ENCODE measurements at places on chromosomes 3 and 15.

DNA sequence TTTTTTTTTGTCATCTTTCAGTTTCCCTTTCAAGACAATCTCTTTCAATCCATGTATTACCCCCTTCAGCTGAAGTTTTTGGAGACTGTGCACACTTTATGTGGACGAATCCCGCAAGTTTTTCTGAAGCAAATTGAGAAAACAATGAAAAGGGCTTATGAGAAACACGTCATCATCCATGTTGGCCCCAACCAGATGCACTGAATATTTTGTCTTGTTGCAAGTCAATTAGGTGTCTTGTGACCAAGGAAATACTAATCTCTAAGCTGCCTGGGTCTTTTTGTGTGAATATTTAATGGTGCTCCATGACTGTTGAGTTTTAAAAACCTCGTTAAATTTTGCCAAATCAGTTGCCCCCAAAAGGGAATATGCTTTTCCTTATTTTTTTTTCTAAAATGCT, 21.7 kb upstream of the PPP4R2 start:
- DNase-seq: no peak

- DNase-seq: no peak
These were observed 318.8 kb upstream of the NAALADL2 start for GRCh38 chr3:174540116-174540908.

DNA sequence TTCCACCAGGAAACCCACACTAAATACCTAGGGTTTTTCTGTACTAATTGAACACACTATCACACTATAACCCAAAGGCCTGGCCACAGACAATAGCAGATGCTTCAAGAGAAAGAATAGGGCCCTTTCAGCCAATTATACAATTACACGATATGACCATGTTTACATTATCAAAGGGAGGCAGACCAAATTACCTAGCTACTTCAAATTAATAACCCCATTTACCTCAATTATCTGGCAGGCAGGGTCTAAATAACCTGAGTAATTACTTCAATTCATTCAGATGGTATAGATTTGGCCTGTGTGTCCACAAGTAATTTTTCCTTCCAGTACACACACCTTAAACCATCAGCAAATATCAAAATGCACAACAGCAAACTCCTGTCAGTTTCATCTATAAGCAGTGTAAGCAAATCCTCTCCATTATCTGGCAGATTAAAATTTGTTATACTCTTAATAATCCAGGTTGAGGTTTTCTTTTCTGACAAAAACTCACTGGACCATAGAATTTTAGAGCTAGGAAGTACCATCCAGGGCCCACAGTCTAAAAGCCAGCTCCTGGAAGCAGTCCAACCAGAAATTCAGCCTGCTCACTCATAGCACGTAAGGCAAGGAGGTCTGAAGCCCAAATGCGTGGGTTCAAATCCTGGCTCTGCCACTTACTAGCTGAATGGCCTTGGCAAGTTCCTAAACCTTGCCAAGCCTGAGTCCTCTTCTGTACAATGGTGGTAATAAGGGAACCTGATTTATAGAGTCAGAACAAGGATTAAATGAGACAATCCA, 51.8 kb downstream of the RFTN1 start:
- DNase-seq: no peak

DNA sequence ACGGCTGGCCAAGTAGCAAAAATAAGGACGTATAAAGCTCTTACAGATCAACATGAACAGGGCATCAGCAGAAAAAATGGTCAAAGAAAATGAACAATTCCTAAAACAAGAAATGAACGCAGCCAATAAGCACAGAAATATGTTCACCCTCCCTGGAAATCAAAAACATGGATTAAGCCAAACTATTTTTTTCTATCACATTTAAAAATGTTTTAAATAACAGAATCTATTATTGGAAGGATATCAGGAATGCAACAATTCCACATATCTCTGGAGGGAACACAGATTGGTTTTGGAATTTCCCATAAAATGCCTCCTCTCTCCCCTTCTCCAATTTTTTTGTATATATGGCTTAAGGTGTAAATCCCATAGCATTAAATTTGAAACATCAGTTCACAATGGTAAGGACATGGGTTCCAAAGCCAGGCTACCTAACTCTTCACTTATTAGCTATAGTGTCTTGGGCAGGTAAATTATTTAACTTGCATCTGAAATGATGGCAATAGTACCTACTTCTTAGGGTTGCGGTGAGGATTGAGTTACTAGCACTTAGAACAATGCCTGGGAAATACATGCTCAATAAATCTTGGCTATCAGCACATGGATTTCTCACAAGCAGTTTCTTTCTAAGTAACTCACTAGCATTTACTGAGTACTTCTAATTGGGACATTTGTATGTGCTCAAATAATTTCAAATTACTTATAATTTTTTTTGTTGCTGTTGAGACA, 10.1 kb downstream of the UACA start:
- no peak for DNase-seq

GRCh38 chr3:30098653-30099455, 507.5 kb upstream of the TGFBR2 start:
- DNase-seq: no peak

DNA sequence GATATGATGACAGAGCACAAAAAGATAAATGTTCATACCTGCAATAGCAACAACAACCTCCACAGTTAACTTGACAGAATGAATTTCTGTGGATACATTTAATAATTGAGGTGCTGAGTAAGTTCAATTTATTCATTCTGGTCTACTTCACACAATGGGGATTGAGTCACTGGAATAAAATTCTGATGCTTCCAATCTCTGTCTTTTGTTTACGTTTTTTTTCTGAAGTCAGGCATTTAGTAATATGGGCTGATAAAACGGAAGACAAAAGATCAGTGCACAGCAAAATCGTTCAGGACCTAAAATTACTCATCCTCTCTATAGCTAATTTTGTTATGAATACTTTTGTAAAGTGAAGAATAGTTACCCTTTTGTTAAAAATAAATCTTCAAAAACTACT, 565.9 kb upstream of the CCDC54 start:
- no peak for DNase-seq

- no peak for DNase-seq
These were observed 365.0 kb downstream of the NLGN1 start for GRCh38 chr3:173762501-173762900.

DNA sequence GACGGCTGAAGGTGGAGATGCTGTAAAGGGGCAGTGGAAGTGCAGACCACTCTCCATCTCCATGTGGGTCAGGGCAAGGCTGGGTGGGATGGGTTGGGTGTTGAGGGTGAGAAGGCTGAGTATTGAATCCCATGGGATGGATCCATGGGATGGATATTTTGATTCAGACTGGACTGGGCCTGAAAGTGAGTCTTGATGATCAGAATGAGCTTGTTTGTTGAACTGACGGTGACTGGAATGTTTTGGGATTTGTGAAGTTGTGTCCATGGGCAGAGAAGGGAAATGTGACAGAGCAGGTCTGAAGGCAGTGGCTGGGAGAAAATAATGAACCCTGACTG, 49.3 kb downstream of the CHST2 start:
- DNase-seq: no peak

DNA sequence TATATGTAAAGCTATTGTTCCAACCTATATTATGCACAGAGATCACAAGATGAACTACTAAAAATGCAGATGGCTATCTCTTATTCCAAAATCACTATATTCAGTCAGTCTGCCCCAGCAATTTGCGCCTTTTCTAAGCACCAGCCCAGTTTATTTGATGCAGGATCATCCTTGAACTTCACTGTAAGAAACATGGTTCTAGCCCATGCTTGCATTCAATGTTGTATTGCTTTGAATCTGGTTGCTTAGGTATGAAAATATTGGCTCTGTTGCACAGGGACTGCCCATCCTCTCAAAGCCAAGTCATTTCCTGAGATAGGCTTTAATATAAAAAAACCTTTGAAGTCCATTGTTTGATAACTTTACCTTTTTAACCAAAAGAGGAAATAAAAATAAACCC, 170.5 kb upstream of the LRIG1 start:
- no peak for DNase-seq

- no peak for DNase-seq
These were observed 21.4 kb downstream of the ABI3BP start for GRCh38 chr3:100971798-100972197.

DNA sequence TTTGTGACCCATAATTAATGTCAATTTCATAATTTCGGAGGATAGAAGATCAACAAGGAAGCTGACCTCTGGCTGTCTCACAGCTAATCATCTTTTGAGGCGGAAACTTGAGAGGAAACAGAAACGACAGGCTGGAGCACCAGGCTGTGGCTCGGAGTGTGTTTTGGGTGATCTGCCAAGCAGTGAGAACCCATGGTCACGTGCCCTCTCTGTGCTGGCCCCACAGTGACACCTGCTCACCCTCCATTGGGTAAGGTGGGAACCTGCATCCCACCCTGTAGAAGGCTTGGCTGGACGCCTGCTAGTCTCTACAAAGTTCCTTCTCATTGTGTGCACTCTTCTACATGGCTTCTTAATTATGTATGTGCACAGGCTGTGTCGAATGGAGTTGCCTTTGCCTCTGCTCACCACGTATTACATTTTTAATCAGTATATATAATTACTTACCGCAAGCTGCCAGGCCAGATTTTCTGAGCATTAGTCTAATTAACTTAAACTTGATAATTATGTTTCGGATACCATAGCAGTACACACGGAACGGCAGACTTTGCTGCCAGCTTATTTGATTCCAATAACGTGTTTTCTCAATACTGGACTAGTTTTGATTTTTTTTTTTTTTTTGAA, 719.4 kb upstream of the CFAP20DC start:
- no peak for DNase-seq

DNA sequence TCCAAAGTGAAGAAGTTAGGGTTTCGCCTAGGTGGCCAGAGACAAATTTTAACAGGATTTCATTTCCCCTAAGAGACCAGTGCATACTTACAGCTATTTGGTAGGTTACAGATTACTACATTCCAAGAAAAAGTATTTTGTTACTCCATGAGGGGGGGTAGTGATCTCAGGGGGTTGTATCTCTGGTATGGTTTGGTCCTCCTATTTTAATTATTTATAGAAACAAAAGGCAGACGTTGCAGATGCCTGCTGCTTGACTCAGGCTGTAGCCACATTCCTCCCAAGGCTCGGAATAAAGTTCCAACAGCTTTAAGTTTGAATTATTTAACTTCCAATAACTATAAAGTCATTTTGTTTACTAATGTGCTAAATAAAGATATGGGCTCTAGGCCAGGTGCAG, 1.3 kb upstream of the TRIM59 start:
- no peak for DNase-seq

GRCh38 chr3:141331377-141332318, 36.7 kb upstream of the ZBTB38 start:
- DNase-seq: no peak

DNA sequence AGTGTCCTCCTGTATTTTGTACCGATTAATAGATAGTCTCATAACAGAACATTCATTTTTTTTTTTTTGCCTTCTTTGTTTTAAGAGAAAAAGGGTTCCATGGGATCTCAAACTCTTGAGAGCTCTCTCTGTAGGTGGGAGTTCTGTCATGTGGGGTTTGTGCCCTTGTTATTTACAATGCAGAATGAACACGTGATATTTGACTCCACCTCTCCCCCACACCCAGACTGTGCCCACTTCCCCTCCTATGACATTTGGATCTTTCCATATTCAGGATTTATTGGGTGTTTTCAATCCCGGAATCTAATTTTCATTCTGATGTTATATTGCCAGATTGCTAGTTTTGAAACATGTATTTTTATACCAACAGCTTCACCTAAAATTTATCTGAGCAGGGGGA, 49.5 kb downstream of the ARPP21 start:
- no peak for DNase-seq

DNA sequence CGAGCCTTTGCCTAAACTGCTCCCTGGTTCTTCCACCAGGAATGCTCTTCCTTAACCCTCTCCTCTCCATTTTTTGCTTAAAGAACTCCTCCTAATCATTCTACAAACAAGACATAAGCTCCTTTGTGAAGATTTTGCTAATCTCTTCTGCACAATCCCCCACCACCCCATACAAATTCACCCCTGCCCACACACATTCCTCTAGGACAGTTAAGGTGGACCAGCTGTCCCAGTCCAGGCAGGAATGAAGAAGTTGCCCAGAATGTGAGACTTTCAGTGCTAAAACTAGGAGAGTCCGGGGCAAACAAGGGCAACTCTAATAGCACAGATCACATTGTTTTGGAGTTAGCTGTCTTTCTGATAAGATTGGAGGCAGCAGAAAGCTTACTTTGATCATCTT, 13.9 kb upstream of the FAM174B start:
- no peak for DNase-seq

DNA sequence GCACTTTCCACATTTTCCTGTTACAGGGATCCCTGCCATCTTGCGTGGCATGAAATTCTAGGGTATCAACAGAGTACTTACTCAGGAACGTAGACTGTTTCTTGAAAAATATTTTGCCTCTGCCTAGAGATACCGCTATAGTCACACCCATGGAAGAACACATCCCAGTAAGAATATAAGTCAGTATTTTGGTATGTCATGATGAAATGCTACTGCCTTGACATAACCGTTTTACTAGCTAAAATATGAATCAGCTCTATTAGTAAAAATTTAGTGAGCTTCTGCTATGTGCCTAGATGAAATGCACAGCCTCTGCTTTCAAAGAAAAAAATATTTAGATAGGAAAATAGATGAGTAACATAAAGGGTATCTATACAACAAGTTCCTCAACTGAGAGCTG, 276.4 kb downstream of the TBC1D5 start:
- no peak for DNase-seq

GRCh38 chr3:173351886-173352285, 45.7 kb upstream of the NLGN1 start:
- no peak for DNase-seq

GRCh38 chr3:152899306-152899705, 64.4 kb downstream of the P2RY1 start:
- no peak for DNase-seq

DNA sequence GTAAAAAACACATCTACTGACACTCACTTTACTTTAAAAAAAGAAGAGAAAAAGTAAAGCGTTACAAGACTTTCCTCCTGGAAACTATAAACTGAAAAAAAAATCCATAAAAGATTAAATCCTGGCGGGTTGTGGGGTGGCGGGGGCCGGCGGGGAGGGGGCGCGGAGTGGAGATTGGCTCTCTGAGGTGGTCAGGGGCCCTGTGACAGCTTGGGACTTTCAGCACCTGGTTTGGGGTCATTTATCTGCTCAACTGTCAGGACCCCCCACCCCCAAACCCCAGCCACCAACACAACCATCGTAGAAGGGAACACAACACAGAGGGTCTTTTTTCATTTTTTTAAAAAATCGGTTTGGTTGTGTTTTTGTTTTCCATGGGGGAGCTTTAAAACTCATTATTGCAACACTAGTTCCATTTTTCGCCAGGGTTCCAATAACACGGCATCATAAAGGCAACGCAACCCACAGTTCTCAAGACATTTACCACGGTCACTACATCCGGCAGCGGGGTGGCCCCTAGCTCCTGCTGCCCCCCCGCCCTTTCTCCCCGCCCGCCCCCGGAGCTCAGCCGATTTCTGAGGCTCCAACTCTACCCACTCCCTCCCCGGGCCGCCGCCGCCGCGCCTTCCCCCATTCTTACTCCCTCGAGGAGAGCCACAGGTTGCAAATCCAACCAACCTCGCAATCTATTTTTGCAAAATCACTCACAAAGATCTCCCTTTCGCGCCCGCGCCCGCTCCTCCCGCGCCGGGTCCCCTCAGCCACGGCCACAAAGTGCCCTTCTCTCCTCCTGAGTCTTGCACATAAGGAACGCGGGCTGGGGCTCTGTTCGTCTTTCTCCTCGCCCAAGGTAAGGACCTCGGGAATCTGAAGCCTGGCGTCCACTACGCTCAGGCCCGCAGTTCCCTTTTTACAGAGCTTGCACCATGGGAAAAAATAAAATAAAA, 1.8 kb downstream of the BCL6 start:
- DNase-seq: peak; percentile 71
